ENCODE measurements at places on chromosomes 1 and 21.

DNA sequence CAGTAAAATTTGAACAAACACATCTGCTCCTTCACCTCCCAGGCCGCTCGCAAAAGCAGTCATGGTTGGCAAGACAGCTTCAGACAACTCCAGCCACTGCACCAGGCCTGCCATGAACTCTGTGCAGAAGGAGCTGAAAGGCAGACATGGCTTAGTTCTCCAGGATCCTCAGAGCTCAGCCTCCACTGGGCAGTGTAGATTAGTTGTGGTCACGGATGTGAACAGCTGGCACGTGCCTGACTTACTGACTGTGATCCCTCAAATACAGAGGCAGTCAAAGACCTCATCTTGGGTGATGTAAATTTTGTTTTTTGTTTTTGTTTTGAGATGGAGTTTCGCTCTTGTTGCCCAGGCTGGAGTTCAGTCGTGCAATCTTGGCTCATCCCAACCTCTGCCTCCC lies 28.4 kb downstream of the TMCO4 start:
- no peak for DNase-seq

DNA sequence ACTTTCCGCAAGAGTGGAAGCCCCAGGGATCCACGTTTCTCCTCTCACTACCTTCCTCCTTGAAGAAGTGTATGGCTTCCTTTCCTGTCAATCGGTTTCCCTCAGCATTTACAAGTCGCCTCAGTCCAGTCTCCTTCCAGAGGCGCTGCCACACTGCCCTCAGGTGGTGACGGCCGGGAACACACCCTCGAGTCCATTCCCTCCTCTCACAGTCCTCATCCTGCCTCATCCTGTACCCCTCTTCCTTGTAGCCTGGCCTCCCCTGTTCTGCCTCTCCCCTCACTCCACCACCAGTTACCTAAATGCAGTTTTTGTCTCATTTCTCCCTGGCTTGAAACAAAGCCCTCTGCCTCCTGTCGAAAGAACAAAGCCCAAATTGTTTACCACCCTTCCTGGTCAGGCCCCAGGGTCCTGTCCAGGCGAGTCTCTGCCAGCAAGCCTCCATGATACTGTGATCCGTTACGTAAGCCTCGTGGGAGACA lies 23.2 kb upstream of the LSM10 start:
- peak; percentile 94 for DNase-seq

GRCh38 chr1:3903141-3904005 lies 3.3 kb upstream of the C1orf174 start:
- DNase-seq = no peak

- DNase-seq = no peak
Observed at GRCh38 chr1:14567056-14567455, 31.4 kb upstream of the KAZN start.

DNA sequence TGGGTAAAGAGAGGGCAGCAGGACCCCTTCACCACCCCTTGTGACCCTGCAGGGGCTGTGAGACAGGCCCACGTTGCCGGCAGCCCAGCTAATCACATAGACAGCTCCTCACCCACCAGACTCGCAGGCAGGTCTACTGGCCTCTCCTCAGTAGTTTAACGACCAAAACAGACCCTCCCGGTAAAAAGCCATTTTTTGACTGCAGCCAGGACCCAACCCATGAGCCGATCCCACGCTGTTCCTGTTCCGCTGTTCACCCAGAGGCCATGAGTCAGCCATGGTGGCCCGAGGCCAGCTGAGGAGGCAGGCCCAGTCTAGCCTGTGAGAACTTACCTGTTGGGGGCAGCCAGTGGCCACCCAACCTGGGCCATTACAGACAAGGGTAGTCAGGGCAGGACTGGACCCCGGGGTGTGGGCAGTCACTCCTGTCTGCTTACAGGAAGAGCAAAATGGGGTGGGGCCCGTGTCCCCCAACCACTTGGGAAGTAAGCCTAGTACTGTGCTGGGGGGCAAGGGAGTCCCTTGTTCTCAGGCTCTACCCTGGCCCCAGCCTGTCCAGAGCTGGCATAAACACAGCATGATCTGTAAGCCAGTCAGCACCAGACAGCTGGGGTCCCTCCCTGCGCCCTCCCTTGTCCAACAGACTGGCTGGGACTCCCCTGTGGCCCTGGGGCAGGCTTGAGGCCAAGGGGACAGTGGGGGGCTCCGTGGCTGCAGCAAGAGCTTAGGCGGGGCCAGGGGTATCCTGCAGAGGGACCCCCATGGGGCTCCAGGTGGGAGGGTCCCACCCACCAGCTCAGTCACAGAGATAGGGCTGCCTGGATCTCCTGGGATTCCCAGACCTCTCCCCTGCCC lies 61.9 kb downstream of the WNT9A start:
- DNase-seq = no peak

DNA sequence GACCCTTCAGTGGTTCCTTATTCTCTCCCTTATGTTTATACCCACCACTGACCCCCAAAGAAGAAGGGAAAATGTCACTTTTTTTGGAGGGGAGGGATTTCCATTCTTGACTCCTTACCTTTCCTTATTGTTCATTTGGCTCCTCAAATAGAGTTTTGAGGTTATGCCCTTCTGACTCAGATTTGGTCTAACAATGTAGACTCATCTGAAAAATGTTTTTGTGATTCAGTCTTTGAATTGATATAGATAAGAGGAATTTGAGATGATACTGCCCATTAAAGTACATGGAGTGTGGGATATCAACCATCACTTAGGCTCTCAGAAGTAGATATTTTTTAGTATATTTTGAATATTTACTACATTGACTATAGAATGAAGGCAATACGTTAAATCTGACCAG lies 16.1 kb downstream of the USP1 start:
- DNase-seq = no peak

DNA sequence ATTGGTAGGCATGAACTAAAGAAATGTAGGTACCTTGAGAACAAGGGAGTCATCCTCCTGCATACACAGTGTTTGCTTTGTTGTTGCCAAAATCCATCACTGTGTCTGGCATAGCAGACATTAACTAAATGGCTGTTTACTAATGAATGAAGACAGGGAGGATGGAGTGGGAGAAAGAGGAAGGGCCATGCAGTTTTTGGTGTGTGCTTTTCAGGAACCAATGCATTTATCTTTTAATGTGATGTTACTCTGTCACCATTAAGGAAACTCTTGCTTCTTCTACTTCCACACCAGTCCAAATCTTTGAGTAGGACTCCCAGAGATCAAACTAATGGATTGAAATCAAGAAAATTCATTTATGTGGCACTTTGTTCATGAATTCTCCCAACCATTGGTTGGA lies 55.6 kb upstream of the DUSP10 start:
- no peak for DNase-seq

GRCh38 chr1:207923561-207923960 lies 12.6 kb upstream of the CD34 start:
- no peak for DNase-seq

GRCh38 chr1:96515430-96515829 lies 206.2 kb upstream of the PTBP2 start:
- DNase-seq = no peak

Data from activated CD8-positive, alpha-beta memory T cell treated with anti-CD3 and anti-CD28 coated beads for 48 hours (primary cell).